Sigmoid colon (tissue), 7 donors: ENCODE measurements at places on chromosomes 6 and 20.

- DNase-seq, result no peak
Observed at GRCh38 chr6:80433010-80433672, 326.7 kb downstream of the BCKDHB start.

DNA sequence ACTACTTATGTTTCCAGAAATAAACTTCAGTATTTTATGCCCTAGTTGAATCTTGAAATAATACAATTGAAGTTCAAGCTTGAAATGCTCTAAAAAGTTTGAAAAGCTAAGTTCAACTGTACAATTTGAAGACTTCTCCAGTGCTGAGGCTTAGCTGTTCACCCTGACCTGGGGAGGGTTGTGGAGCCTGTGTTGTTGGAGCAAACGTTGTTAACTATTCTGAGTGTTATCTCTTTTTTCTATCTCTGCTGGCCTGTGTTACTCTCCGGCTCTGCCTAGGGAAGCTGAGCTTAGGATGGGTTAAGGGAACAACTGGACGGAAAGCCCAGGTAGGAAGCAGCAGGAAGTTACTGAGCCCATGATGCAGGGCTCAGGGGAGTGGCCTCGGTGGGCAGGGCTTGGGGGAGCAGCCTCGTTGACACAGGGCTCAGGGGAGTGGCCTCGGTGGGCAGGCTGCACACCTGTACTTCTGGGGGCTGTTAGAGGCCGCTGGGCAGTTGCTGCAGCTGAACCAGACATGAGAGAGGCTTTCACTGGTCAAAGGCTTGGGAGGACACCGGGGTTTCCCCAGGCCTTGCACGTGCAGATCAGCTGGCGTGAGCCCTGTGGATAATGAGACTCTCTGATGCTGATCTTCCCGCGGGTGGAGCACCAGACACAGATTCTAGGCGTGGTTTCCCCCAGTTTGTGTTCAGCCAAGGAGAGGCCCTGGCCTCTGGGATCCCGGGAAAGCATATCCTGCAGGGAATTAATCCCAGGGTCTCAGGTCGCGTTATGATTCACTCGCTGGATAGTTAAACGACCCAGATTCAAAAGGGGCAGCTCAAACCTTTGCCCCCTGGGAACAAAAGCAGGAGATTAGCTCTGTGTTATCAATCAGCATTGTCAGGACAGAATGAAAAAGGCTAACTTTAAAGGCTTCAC is 58.9 kb downstream of the ERMARD start:
- DNase-seq, result no peak

DNA sequence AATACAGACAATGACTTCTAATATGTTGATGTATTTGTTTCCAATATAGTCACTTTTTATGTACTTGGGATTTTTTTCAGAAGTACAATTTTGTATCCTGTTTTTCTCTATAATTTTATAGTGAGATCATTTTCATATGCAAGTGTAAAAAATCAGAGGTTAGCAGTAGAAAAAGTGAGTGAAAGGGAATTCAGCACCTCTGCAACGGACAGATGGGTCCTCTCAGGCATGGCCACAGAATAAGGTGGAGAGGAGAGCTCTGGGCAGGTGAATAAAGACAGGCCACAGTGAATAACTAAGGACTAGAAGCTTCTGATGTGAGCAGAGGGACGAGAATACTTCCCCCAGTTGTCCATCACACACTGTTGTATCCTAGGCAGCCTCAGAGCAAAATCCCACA is 210.1 kb upstream of the CNR1 start:
- no peak for DNase-seq

- no peak for DNase-seq
Observed at GRCh38 chr20:41168281-41169161, 31.2 kb downstream of the PLCG1 start.

DNA sequence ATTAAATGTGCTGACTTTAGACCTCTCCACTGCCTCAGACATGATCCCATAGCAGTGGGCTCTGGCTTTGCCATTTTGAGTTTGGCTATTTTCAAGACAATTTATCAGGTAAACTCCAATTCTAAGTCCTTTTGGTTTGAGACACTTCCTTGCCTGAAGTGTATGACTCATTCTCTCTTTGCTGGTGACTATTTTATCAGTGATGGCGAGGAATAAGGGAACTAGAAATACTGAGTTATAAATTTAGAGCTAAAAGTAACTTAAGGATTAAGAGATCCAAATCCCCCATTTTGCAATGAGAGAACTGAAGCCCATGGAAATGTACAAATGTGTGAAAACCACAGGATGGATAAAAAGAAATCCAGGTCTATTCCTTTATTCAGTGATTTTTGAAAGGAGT is 30.9 kb upstream of the CD83 start:
- DNase-seq, result no peak

DNA sequence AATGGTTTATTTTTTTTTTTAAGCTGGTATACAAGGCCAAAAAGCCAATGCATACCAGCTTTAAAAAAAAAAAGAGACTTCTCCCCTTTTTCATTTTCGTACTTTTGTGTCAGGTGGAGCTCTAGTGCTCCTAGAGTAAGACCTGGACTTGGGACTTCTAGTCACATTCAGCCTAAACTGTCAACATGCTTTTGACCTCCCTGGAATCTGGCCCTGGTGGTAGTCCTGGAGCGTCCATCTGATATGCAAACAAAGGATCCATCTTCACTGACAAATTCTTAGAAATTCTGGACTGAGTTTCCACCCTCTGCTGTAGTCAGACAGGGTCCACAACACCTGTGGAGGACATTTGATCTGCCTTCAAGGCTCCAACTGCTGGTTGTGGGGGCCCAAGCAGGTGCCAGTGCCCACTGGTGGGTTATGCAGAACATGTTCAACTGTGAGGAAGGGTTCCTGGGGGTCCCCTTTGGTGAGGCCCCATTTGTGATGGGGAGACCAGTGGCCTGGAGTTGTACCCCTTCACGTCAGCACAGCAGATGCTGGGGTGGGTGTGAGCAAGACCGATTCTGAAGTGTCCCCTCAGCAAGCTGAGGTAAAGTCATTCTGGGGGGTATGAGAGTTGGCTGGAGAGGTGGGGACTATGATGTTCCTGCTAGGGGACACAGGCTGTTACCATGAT is 12.6 kb upstream of the PCMTD2 start:
- DNase-seq, result no peak

GRCh38 chr6:39207416-39208222 is 21.7 kb downstream of the KCNK5 start:
- no peak for DNase-seq

DNA sequence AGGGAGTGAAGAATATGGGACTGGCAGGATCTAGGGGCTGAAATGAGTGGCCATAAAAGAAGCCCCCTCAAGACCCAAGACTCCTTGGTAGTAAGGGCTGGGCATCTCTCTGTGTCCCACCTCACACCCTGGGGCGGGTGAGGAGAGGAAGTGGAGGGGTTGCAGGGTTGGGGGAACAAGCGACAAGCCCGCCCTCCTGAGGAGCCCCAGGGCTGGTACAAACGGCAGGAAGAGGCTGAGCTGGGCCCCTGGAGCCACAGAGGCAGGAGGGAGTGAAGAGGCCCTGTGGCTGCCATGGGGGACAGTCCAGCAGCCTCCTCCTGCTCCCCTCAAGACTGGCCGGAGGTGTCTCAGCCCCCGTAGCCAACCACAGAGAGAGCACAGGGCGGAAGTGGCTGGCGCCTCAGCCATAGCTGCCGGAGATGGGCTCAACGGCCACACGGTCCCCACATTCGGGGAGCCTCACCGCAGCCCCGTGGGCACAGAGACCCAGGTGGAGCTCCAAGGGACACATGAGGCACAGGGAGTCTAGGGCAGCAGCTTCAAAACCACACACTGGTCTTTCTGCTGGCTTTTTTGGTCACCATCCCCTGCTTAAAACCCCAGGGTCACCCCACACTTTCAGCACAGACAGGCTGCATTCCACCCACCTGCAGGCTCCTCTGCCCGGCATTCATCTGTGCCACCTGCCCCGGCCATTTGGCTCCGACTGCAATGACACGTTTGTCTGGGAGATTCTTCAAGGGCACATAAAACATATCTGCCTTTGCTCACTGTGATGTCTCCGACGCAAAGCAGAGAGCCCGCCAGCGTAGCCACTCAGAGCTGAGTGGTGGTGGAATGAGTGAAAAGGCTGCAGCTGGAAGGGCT is 524 bp downstream of the C20orf203 start:
- no peak for DNase-seq

DNA sequence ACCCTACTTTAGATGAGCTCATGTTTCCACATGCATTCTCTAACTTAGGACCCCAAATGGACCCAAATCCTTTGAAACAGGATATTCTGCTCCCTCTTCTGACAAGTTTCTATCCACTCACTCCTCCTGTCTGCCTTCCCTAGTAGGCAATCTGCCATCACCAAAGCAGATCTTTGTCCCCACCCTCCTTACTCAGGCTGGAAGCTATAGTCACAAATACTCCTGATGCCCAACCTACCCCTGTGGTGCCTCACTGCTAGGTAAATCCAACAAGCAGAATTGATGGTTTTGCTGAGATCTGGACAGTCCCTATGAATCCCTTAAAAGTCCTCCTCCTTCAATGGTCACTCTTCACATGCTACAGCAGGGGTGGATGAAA is 21.7 kb downstream of the ELOVL5 start:
- DNase-seq, result no peak

- DNase-seq, result no peak
Observed at GRCh38 chr20:41135888-41136679, 1.3 kb upstream of the PLCG1 start.

- DNase-seq, result no peak
Observed at GRCh38 chr6:19849755-19850154, 12.6 kb downstream of the ID4 start.

DNA sequence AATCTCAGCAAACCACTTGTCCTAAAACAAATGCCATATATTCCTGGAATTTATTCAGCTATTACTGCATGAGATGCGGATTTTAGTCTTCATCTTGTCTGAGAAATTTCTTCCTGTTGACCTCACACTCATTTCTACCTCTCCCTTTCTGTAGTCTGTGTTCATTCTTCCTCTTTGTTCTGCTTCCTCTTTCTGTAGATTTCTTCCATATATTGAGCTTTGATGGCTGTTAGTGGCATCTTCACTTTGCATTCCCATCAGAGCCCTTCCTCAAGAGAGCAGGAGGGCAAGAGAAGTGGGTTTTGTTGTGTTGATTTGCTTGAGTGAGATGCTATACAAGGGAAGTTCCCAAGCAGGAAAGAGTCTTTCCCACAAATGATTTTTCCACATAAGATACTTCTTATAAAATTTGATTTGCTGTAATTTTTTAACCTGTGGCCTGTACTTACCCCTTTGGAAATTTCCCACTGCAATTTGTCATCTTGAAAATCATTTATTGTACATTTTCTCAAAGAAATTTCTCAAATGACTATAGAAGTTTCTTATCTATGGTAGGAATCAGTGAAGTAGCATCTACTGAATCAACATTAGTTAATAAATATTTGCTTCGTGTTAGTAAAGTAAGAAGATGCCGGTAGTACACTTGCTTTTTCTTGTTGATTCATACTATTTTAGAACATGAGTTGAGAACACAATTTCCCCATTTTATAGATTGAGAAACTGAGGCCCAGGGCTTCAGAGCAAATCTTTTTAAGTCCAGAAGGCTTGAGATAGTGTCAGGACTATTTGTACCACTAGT is 43.8 kb downstream of the MAP3K4 start:
- DNase-seq, result no peak

GRCh38 chr6:13077117-13077516 is 251.2 kb downstream of the TBC1D7 start:
- no peak for DNase-seq

- no peak for DNase-seq
Observed at GRCh38 chr6:21771626-21772320, 178.2 kb downstream of the SOX4 start.

DNA sequence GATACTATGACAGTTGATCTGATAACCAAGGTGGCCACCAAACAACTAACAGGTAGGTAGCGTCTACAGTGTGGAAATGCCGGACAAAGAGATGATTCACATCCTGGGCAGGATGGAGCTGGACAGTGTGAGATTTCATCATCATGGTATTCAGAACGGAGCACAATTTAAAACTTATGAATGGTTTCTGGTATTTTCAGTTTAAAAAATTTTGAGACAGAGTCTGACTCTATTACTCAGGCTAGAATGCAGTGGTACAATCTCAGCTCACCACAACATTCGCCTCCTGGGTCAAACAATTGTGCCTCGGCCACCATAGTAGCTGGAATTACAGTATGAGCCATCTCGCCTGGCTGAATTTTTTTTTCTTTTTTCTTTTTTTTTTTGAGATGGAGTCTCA is 43.8 kb downstream of the CEP57L1 start:
- DNase-seq, result no peak

- DNase-seq, result no peak
Observed at GRCh38 chr6:109713097-109713496, 22.0 kb downstream of the FIG4 start.

GRCh38 chr6:322259-322930 is 30.1 kb downstream of the DUSP22 start:
- peak; percentile 32 for DNase-seq

DNA sequence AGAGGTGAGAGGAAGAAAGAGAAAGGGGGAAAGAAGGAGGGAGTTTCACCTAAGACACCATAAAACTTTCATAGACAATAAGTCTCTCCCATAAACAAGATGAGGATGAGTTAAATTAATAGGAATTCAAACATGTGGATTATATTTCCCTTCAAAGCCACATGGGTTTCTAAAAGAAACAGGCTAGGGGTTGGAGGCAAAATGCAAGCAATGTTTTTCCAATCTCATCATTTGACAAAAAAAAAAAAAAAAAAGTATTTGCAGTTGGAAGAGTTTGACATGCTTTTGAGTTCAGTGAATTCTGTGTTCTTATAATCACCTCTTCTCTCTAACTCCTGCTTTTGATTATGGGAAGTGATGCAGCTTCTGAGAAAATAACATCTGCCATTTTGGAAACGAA is 286.5 kb upstream of the PRND start:
- no peak for DNase-seq

GRCh38 chr6:37277001-37277409 is 19.1 kb upstream of the TMEM217 start:
- no peak for DNase-seq

- DNase-seq, result no peak
Observed at GRCh38 chr6:75275067-75275466, 9.5 kb downstream of the TMEM30A start.

- no peak for DNase-seq
Observed at GRCh38 chr6:89475101-89475500, 42.1 kb downstream of the ANKRD6 start.

- no peak for DNase-seq
Observed at GRCh38 chr6:37155394-37156312, 14.3 kb upstream of the PIM1 start.

- no peak for DNase-seq
Observed at GRCh38 chr6:25717866-25718740, 36.4 kb upstream of the SLC17A4 start.

DNA sequence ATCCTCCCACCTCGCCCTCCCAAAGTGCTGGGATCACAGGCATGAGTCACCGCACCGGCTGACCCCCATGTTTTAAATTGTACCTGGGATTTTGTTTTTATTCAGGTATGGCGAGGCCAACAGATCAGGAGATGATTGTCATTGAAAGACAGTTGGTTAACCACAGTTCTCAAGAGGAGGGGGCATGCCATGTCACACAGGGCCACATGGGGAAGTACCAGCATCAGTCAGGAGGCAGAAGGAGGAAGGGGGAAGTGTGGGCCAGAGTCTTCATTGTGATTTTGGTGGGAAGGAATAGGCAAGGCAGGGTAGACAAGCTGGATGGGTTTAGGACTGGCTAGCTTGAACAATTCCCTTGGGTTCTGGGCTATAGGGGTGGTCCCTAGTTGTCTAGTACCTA is 9.9 kb upstream of the MMP9 start:
- DNase-seq, result peak; percentile 58
